ENCODE measurements at places on chromosomes 3 and 15. TPM values are rescaled to one million over a fixed set of nuclear protein-coding genes. Genes with fewer than 3 reads are reported as not detected.

The USP8 gene
- 24.6 TPM for total RNA-seq

The CCR5 gene
- total RNA-seq: not detected

The QRICH1 gene
- total RNA-seq: 44.8 TPM

The IQCH gene
- 4.3 TPM for total RNA-seq

The CISH gene
- 0.81 TPM for total RNA-seq

The GP9 gene
- not detected for total RNA-seq
